ENCODE measurements at places on chromosomes 1 and 21.

DNA sequence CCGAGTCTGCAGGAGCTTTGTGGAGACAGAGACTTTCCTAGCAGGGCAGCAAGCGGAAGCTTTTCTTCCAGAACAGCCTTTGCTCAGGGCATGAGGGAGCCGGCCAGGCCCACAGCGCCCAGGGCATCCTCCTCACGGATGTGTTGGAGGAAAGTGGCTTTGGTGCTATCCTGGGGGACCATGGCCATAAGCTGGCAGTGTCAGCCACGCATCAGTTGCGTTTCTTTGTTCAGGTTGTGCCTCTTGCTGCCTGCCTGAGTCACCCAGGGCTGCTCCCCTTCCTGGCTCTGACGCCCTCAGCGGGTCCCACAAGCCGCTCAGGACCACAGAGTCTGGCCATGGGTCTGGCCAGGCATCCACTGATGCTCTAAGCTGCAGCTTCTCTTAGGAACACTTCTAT lies 39.6 kb upstream of the PRSS38 start:
- DNase-seq = no peak

DNA sequence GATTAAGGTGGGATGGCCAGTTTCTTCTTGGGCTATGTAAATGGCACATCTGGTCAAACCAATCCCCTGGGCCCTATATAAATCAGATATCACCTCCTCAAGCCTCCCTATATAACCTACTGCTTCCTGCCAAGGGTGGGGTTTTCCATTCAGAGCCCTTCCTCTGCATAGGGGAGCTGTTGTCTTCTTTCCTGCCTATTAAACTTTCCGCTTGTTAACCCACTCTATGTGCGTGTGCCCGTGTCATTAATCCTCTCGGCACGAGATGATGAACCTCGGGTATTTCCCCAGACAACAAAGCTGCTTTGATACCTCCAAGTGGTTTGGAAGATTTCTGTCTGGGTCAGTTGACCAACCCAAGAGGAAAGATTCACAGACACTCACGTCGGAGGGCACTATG lies 19.3 kb upstream of the SERTAD4 start:
- no peak for DNase-seq

GRCh38 chr1:234582186-234582585 lies 27.8 kb downstream of the IRF2BP2 start:
- DNase-seq = no peak

DNA sequence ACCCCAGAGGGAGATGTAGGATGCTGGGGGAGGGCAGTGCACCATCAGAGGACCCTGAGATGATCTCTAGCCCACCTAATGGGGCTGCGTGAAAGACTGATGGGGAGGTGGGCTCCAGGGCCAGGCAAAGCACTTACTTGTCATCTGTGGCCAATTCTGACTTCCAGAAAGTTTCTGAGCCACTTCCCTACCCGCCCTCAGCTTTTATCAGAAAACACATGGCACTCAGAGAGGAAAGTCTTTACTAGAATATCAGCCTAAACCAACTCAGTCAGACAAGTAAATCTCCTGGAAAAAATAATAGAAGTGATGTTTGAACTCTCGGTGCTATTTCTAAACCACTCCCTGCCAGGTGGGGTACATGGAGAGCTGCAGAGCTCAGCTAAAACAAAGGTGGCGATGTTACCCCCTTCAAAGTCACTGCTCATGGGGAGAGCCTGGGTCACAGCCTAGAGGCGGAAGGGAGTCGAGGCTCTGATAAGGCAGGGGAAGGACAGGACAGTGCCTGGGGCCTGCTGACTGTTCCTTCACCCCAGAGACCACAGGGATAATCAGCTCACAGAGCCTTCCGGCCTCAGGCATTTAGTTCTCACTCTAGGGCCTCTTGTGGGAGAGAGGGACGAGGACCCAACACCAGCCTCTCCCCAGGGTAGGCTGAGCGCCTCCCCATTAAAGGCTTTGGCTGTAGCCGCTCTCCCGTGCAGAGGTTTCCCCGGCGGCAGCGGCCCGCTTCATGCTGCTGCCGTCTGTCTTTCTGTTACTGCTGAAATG lies 14.2 kb downstream of the SMIM12 start:
- no peak for DNase-seq

DNA sequence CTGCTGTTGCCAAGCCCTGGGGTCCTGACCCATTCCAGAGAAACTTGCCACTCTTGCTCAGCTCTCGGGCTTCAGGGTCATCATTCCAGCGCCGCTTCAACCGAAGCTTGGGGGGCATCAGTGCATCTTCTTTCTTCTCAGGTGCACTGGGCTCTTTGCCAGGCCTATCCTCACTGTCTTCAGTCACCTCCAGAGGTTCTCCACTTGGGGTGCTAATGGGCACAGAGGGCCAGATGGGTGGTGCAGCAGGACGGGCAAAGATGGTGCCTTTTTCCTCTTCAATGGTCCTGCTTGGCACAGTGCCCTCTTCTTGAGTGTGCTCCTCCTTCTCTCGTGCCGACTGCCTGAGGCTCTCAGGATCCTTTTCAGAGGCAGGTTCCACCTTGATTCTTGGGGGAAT lies 13.3 kb downstream of the ETV3 start:
- DNase-seq = no peak

- DNase-seq = no peak
Measured at GRCh38 chr21:45410865-45411809, 6.2 kb downstream of the COL18A1 start.

- peak; percentile 6 for DNase-seq
Measured at GRCh38 chr21:31457675-31458074, 113.6 kb upstream of the TIAM1 start.

- no peak for DNase-seq
Measured at GRCh38 chr1:151542710-151543129, 2.6 kb downstream of the TUFT1 start.

GRCh38 chr1:189152685-189153084 lies 1325.0 kb downstream of the BRINP3 start:
- no peak for DNase-seq

DNA sequence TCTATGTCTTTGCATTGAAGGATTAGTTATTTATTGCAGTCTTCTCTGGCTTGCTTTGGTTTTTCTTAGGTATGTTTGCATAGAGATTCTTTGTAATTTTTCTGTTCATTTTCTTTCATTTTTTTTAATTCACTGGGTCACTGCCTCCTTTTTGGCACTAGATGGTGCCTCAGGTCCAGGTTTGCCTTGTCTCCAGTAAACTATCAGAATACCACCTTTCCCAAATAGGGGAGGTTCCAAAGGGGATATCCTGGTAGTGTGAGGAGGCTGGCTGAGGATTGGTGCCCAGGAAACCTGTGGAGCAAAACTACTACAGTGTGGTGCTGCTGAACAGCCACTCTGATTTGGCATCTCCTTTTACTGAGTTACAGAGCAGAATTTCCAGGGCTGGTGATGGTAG lies 257.1 kb downstream of the KCTD3 start:
- DNase-seq = no peak

- DNase-seq = no peak
Measured at GRCh38 chr1:72601035-72601674, 318.8 kb upstream of the NEGR1 start.

GRCh38 chr1:61941794-61942193 lies 199.5 kb downstream of the PATJ start:
- DNase-seq = no peak

GRCh38 chr1:81430955-81431623 lies 369.6 kb upstream of the ADGRL2 start:
- DNase-seq = no peak

DNA sequence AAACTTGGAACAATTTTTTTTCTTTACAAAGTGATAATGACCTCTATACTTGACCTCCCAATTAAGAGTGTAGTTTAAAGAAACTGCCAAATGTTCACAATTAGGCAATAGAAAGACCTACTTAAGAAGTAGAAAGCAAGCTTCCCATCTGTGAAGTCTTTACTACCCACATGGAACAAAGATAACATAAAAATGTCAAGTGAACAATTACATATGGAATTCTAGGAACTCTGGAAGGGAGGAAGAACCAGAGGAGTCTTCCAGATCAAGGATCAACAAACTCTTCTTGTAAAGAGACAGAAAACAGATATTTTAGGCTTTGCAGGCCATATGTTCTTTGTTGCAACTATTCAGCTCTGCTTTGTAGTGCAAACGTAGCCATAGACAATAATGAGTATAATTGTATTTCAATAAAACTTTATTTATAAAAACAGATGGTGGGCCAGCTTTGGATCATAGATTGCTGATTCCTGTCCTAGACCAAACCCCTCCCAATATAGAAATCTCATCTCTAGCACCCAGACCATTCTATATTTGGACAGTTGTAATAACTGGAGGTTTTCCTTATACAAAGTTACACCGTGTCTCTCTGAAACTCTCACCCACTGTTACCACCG lies 68.4 kb upstream of the MAGI3 start:
- no peak for DNase-seq

DNA sequence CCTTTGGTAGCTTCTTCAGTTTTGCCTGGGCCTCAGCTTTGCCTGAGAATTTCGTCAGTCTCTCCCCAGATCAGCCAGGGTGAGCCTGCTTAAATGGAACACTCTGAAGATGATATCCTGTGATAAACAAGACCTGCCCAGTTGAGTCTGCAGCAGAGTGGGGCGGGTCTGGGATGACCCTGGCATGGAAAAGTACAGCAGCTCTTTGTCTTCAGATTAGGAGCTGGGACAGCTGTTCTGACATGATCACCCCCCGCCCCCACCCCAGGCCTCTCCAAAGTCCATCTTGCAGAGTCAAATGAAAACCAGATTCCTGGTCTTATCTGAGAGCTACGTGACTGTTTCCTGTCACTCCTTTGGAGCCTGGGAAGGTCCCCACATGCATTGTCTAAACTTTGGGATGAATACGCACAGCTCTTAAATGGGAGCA lies 2.2 kb upstream of the TMEM51 start:
- DNase-seq = no peak

GRCh38 chr1:32647308-32648134 lies 2.8 kb downstream of the ZBTB8OS start:
- DNase-seq = no peak

- DNase-seq = peak; percentile 59
Measured at GRCh38 chr1:89633800-89634625, 1.1 kb downstream of the LRRC8C start.

GRCh38 chr1:52542085-52542688 lies 10.7 kb downstream of the TUT4 start:
- DNase-seq = no peak

DNA sequence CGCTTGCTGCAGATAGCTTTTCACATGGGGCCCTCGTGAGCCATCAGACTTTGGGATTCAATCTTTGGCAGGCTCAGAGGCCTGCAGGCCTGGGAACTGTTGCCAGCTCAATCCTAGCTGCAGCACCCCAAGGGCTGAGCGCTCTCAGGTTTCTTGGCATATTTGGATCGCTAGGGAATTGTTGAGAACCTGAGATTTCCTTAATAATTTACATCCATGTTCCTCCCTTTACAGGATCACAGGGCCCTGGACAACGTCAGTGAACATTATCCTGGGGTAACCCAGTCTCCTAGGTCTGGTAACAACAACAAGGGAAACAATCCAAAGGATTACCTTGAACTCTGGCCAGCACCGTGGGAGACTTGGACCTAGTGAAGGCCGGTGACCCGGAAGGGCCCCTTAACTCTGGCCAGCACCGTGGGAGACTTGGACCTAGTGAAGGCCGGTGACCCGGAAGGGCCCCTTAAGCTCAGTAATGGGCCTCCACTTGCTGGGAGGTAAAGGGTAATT lies 49.3 kb upstream of the NEK2 start:
- DNase-seq = no peak

DNA sequence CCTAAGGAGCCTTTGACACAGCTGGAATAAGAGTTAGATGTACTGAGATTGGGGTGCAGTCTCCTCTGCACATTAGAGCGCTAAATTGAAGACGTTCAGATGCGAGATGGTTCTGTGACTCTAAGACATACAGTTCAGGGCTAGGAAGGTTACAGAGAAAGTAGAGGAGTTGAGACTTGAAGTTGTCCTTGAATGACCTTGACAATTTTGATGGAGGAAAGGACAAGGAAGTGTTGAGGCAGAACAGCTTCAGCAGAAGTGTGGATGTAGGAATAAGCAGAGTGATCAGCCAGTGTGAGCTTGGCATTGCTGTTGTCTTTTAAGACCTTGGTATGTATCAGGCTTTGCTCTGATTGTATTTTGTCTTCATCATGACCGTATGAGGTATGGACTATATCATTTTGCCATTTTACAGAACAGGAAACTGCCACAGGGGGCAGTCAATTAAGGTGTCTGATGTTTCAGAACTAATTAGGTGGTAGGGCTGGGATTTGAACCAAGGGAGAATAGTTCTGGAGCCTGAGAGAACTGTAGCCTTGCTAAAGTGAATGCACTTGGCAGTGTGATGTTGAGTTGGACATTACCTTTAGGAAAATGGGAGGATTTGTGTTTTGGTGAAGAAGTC lies 9.2 kb downstream of the TTF2 start:
- DNase-seq = no peak

GRCh38 chr1:230842801-230843200 lies 25.5 kb downstream of the C1orf198 start:
- DNase-seq = no peak

DNA sequence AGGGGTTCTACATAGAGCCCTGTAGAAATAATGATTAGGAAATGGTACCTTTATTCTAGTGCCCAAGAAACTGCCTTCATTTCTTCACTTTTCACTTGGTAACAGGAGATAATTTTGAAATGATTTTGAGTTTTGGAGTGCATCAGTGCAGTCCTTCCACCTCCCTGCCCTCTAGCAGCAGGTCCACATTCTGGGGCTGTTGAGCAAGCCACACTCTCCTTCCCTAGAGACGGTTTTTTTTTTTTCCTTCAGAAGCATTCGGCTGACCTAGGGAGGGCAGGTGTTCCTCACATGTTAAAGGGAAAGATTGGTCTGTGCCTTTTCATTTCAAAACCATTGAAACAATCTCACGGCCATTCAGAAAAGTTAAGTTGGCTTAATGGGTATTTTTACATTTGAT lies 39.8 kb downstream of the SLC37A1 start:
- no peak for DNase-seq

DNA sequence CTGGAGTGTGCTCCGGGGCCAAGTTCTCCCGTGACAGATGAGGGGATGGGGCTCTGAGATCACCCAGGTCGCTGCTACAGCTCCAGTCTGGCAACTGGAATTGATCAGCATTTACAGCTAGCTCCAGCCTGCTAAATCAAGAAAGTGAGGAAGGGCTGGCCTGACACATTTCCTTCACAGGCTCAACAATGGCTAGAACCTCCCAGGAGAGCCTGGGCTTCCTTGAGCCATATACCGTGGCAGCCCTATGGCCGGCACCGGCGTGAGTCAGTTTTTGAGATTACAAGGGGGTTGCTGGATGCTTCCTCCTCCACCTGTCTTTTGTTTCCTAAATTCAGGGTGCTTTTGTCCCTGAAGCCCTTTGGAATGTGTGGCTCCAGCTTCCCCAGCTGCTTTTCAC lies 104.2 kb downstream of the ETS2 start:
- DNase-seq = no peak

- peak; percentile 80 for DNase-seq
Measured at GRCh38 chr21:33981391-33982101, 65.9 kb upstream of the ATP5PO start.

DNA sequence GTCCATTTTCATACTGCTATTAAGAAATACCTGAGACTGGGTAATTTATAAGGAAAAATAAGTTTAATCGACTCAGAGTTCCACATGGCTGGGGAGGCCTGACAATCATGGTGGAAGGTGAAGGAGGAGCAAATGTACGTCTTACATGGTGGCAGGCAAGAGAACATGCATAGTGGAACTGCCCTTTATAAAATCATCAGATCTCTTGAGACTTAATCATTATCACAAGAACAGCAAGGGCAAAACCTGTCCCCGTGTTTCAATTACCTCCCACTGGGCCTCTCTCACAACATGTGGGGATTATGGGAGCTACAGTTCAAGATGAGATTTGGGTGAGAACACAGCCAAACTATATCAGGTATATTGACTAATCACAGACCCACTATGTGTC lies 370.2 kb upstream of the USP24 start:
- DNase-seq = no peak
